ENCODE measurements at places on chromosomes 4 and X.
A peak's percentile ranks its signal among the peaks of the same experiment; 100 is the strongest.

GRCh38 chrX:132958091-132958703 lies at the start of gene HS6ST2:
Gene HS6ST2, minus strand, starts transcription at chrX:132958629.
- peak; percentile 34 for DNase-seq

GRCh38 chrX:153769865-153770600 lies 6.0 kb downstream of the PLXNB3 start:
- DNase-seq = no peak

- DNase-seq = peak; percentile 86
These were observed 51.7 kb upstream of the CHRDL1 start for GRCh38 chrX:110847334-110847733.

DNA sequence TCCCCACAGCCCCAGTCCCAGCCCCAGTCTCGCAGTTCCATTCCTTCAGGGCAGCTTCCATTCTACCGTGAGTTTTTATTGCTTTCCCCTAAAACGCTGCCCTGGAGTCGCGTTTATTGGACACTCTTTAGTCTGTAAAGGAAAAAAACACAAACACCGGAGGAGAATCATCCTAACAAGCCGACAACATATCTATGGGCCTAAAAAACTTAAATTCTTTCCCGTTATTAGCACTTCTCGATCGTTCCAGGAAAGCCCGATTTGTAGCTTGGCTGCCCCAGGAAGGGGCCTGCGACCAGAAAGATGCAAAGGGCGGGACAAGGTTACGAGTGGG lies 178.5 kb downstream of the CBR4 start:
- no peak for DNase-seq

DNA sequence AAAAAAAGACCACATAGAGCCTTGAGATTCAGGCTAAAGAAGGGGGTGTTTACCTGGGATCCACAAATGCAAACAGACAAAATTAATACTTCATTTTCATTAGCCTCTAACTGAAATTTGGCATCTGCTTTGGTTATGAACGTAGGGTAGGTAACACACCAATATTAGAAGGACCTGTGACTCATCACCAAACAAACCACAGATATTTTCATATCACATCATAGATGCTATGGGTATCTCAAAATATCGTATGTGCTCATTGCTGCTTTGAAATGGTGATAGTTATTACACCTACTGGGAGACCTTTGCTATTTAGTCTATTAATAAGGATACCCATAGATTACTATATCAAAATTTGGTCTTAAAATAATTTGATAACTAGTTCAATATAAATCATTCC lies 180.6 kb upstream of the MAP3K15 start:
- no peak for DNase-seq

DNA sequence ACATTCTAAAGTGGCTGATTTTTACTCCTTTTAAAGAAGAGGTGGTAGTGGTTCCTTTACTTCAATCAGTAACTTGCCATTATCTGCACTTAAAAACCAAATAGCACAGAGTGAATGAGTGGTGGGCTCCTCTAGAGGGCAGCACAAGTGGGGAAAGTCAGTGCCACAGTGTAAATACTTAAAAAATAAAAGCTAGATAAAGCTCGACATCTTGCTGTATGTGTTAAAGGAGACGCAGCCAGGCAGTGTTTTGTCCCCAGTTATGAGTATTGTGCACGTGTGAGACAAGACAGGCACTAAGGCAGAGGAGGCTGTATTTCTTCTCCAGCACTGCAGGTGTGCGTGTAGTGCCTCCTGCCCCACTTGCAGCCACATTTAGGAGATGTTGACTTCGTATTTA lies 24.6 kb downstream of the NAP1L5 start:
- DNase-seq = peak; percentile 67

DNA sequence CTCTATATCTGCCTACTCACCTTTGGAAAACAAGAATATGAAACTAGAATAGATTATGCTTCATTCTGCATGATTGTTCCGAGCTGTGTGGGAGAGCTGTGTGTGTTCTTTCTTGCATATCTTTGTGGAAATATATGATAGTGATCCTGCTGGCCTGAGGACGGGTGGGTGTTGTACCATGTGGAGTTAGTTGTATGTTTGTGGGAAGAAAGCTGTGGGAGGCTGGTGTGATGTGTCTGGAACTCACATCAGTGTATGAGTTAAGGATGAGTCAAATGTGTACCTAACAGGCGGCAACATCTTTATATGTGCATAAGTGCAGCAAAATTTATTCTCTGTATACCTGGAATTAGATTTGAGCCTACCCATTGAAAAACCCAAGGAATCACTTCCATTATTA lies 208.1 kb upstream of the ADGRL3 start:
- no peak for DNase-seq

DNA sequence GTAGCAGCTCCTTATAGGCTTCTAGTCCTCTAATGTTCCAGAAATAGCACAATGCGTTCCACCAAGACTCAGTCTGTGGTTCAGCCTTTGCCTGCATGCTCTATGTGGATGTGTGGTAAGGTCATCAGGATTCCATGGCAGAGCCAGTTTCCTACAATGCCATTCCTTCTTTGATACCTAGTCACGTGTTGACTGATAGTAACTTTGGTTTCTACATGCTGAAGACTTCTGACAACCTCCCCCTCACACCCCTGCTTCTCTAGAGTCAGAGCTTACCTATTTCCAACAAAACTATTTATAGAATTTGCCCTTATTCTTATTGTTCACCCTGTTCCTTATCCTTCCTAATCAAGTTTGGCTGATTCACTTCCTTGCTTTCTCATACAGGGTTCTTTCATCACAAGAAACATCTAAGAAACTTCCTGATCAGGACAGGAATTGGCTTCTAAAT lies 81.1 kb downstream of the CT47B1 start:
- no peak for DNase-seq

DNA sequence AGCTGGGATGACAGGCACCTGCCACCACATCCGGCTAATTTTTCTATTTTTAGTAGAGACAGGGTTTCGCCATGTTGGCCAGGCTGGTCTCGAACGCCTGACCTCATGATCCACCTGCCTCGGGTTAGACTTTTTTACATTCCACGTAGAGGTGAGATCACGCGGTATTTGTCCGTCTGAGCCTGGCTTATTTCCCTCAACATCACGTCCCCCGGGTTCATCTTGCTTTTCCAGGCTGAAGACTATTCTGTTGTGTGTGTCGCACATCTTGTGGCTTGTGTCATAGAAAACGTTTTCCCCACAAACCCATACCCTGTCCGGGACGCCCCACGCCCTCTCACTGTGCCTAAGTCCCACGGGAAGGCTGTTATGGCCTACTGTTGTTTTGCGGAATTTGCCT lies 185.3 kb downstream of the CRLF2 start:
- DNase-seq = no peak

GRCh38 chrX:70452143-70452733 lies 7.6 kb downstream of the DLG3 start:
- peak; percentile 74 for DNase-seq

DNA sequence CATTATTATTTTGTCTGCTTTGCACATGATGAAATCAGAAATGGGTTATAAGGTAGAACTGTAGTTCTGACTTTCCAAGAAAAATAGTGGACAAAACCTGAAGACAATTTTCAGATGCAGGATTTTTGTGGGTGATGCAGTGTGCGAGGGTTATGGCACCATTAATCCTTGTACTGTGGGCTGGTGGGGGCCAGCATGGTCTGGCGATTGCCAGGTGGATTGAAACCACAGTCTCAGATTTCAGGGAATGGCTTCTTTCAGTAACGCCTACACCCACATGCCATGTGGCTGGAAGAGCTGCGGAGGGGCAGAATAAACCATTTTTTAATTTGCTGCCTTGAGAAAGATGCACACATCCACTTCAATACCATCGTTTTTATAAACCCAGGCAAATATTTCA lies 150.5 kb downstream of the ARSF start:
- no peak for DNase-seq

GRCh38 chr4:55138367-55138766 lies 13.0 kb upstream of the KDR start:
- DNase-seq = no peak

- no peak for DNase-seq
These were observed 257.7 kb downstream of the PRDM5 start for GRCh38 chr4:120664851-120665250.

GRCh38 chrX:109886122-109886761 lies 116.7 kb upstream of the TMEM164 start:
- peak; percentile 24 for DNase-seq

DNA sequence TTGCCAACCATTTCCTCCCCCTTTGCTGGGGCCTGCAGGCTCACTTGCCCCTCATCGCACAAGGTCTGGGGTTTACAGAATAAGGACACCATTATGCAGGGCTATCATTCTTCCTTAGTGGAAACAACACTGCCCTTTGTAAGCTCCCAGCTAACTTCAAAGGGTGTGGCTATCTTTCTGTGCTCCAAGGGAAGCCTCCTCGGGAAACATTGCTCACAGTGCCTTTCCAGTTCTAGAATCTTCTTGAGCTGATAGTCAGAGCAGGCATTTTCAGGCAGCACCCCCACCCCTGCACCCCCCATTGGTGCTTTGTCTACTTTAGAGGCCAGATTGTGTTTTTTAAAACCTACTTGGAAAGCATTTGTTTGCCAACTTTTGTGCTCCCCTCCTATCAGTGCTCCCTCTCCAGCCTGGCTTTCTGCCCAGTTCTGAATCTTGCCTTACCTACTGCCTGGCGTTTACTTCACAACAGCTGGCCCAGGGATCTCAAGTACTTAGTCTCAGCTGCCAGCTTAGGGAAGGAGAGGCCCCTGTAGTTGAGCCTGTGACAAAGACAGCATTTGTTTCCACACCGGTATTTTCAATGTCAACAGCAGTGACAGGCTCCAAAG lies 53.5 kb downstream of the PLAC1 start:
- DNase-seq = peak; percentile 59

Data from lung (tissue), 17 donors.